ENCODE measurements at places on chromosomes 6 and 20.

- no peak for DNase-seq
Measured at GRCh38 chr6:111734068-111735061, 128.7 kb upstream of the TRAF3IP2 start.

DNA sequence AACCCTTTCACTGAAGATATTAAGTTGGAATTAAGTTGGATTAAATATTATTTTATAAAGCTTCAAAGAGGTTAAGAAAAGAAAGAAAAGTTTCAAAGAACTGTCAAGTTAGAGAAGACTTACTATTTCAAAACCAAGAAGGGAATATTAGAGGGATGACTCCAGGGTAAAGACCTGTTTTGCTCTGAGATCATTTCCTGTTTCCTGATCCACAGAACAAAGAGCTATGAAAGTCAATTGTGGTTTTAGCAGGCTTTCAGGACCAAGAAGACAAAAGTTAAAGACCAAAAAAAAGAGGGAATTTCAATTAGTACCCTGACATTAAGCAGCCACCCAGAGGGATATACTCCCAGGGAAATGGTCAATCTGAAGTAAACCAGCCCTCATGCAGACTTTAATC lies 19.4 kb downstream of the ESF1 start:
- no peak for DNase-seq

DNA sequence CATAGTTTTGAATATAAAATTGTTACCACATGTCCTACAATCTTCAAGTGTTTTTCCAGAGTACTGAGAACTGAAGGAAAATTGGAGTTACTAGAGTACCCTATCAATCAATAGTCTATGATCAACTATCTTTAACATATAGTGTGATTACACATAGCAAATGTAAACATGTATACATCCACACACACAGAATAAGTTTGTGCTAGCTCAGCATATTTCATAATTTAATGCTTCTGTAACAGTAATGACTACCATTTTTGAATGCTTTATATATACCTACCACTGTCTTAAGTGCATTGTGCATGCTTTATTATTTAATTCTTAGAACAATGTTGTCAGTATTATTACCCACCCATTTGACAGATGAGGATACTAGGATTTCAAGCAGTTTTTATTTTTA lies 523.9 kb downstream of the HAO1 start:
- no peak for DNase-seq

DNA sequence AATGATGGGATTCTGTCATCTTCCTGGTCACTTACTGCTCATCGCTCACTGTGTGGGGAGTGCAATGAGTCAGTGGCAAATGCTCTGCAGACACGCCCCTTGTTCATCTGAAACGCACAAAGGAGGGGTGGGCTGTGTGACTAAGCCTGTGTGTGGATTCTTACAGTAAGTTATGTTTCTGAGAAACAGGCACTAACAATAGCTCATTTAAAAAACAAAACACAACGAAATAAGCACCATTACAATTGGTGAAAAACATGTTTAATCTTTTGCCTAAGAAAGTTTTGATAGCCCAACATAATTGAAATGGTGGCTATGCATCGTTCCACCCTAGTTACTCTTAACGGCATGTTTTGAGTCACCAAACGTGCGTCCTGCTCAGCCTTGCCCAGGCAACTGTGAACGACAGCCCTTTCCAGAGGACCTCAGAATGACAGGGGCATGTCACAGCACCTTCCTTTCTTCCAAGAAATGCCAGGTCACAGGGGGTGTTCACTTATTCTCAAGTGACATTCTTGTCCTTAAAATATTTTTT lies 118.4 kb upstream of the SGK1 start:
- DNase-seq, result no peak

- no peak for DNase-seq
Measured at GRCh38 chr6:161876231-161876630, 602.4 kb upstream of the AGPAT4 start.

Data from CD8-positive, alpha-beta memory T cell (primary cell).